ENCODE measurements at places on chromosomes 16 and 17. TPM values are rescaled to one million over a fixed set of nuclear protein-coding genes. Genes with fewer than 3 reads are reported as not detected.

CCL15 gene
- not detected for total RNA-seq

SGCA gene
- total RNA-seq = not detected

NGFR gene
- 0.52 TPM for total RNA-seq

GRCh38 chr17:8048236-8048635 lies 9.4 kb downstream of the ALOX15B start:
- H3K36me3 ChIP-seq = peaks cover 4% of the 10 kb centered on the region
- H3K27ac ChIP-seq = no peak overlapping the region
- H3K27me3 ChIP-seq = peaks cover 26% of the 10 kb centered on the region
- peaks cover 2% of the 10 kb centered on the region for H3K4me1 ChIP-seq

GRCh38 chr17:82595893-82596292 lies 52.4 kb downstream of the WDR45B start:
- peak overlapping the region; percentile 39 for H3K4me3 ChIP-seq
- H3K4me1 ChIP-seq = peaks cover 31% of the 10 kb centered on the region
- H3K27ac ChIP-seq = no peak overlapping the region
- no peaks in the 10 kb centered on the region for H3K27me3 ChIP-seq

DNA sequence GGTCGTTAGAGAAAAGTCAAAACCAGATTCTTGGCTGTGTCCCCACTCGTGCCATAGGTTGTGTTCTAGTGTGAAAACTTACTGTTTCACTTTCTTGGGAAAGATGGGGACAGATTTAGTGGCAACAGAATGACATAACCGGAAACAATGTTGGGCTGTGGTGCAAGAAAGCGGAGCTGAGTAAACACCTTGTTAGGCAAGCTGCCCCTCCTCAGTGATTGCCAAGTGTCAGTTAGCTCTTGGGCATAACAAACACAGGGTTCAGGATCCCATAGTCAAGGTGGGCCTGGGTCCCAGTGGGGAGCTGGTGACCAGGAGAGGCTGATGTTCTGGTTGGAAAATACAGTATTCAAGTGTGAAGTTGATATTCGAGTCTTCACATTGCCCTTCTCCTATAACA lies 15.4 kb downstream of the UBN1 start:
- H3K4me3 ChIP-seq = no peak overlapping the region
- H3K4me1 ChIP-seq = peaks cover 28% of the 10 kb centered on the region
- DNase-seq = no peak
- H3K27ac ChIP-seq = no peak overlapping the region

DNA sequence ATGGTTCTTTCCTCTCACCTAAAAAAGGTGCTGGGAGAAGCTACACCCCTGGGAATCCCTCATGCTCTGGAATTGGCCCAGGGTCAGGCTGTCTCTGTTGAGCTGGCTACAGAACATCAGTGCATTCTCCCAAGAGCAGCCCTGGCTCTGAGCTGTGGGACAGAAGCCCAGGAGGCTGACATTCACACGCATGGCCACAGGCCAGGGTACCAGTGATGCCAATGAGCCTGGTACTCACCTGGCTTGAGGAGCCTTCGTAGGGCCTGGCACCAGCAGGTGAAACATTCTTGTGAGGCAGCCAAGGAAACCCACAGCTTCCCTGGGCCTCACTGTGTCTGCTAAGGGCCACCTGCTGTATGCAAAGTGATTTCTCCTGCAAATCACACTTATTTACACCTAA lies 121.7 kb upstream of the CCL2 start:
- H3K27me3 ChIP-seq = peaks cover 59% of the 10 kb centered on the region
- H3K36me3 ChIP-seq = no peaks in the 10 kb centered on the region
- no peak overlapping the region for H3K4me3 ChIP-seq
- no peak overlapping the region for H3K27ac ChIP-seq
- H3K4me1 ChIP-seq = no peaks in the 10 kb centered on the region

GRCh38 chr16:27972500-27972899 lies 91.0 kb downstream of the GSG1L start:
- H3K4me3 ChIP-seq = no peak overlapping the region
- no peaks in the 10 kb centered on the region for H3K4me1 ChIP-seq
- no peak overlapping the region for H3K27ac ChIP-seq
- H3K36me3 ChIP-seq = no peaks in the 10 kb centered on the region
- no peak for DNase-seq

DNA sequence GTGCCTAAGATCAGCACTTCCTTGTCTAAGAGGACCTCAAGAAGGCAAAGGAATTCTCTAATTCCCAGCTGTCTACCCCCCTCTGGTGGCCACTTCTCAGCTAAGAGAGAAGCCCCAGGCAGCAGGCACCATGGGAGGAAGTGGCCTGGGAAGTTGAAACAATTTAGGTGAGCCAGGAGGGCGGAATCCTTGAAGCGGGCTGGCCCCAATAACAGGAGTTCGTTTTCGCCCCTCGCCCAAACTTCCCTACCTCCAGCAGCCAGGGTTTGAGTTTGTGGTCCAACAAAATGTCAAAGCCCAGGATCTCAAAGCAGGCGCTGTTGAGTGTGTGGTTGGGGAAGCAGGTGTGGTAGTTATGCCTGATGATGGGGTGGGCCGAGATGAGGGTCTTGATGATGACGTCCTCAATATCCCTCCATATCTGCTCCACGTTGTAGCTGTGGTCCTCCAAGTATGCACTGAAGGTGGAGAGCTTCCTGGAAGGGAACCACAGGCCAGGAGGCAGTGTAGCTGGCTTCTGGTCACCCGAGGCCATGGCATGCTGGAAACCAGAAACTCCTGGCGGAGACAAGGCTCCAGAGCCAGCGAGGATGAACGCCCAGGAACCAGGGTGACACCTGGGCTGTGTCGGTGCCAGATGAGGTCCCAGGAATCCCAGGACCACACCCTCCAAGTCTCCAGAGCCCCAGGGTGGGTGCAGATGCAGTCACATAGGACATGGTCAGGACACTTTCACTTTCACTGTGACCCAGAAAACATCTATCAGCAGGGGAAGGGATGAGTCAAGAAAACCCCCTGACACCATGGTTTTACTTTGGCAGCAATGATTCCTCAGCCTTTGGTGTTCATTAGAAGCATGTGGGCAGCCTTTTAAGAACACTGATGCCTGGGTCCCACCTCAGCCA lies 25.6 kb downstream of the TTLL6 start:
- DNase-seq = no peak
- peak overlapping the region; percentile 45 for H3K27ac ChIP-seq
- H3K36me3 ChIP-seq = peaks cover 3% of the 10 kb centered on the region

DNA sequence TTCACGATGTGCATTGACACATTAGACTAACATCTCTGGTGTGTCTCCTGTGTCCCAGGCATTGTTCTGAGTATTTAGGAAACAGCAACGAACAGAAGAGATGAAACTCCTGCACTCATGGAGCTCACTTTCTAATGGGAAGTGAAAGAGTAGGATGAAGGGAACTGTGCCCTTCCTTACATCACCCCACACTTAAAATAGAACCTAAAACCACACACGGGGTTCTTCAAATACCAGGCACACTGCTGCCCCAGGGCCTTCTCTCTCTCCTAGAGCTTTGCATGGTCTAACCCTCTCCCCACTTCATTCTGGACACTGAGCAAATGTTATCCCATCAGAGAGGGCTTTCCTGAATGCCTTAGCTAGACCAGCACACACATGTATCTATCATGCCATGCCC lies 33.7 kb downstream of the TRIM25 start:
- H3K4me1 ChIP-seq = peaks cover 4% of the 10 kb centered on the region
- H3K36me3 ChIP-seq = no peaks in the 10 kb centered on the region
- H3K4me3 ChIP-seq = no peak overlapping the region
- no peak for DNase-seq
- H3K27me3 ChIP-seq = no peaks in the 10 kb centered on the region
- no peak overlapping the region for H3K27ac ChIP-seq
